Lung microvascular endothelial cell (primary cell): ENCODE measurements at places on chromosomes 12 and 14.

GRCh38 chr14:65471038-65471878, 58.7 kb downstream of the FUT8 start:
- no peak for DNase-seq

DNA sequence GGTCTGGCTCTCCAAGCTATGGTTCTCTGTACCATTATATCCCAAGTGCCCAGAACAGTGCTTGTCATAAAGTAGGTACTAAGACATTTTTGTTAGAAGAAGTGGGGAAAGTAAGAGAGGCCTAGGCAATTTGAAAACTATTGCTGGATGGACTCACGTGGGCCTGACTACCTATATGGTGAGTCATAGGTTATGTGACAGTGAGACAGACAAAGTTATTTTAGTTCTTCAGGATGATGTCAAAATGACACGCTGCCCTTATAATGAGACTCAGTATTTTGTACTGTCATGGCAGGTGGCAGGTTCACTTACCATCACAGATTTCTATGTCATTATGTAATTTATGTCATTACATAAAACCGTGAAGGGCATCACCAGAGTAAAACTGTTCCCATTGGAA, 53.1 kb downstream of the PARP11 start:
- peak; percentile 43 for DNase-seq

- DNase-seq: peak; percentile 12
Measured at GRCh38 chr12:25817166-25817565, 141.3 kb upstream of the RASSF8 start.

- DNase-seq: peak; percentile 17
Measured at GRCh38 chr12:107748472-107748871, 12.5 kb downstream of the PRDM4 start.

GRCh38 chr14:31006703-31007102, 18.7 kb upstream of the AP4S1 start:
- DNase-seq: no peak

DNA sequence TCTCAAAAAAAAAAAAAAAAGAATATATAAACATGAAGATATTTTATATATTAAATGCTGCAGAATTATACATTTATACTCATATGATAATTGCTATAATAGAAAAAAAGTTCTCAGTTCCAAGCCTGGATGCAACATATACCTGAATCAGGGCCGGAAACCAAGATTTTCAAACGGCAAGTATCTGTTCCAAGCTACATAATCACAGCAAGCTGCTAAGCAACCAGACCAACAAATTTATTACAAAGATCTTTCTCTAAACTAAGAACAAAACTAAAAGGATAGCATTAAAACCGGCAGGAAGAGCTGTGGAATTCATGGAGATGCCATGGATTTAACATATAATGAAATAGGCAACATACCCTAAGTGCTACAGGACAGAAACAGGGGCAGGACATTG, 7.1 kb downstream of the RACGAP1 start:
- no peak for DNase-seq

GRCh38 chr12:10491766-10492165, 13.9 kb upstream of the EIF2S3B start:
- DNase-seq: no peak

GRCh38 chr12:83893101-83893500, 1019.5 kb downstream of the SLC6A15 start:
- no peak for DNase-seq

- DNase-seq: peak; percentile 47
Measured at GRCh38 chr14:100842799-100843198, 16.9 kb downstream of the MEG3 start.

- no peak for DNase-seq
Measured at GRCh38 chr12:70812136-70812535, 108.4 kb downstream of the PTPRR start.

GRCh38 chr14:69049675-69050074, 70.6 kb upstream of the ACTN1 start:
- DNase-seq: peak; percentile 88

DNA sequence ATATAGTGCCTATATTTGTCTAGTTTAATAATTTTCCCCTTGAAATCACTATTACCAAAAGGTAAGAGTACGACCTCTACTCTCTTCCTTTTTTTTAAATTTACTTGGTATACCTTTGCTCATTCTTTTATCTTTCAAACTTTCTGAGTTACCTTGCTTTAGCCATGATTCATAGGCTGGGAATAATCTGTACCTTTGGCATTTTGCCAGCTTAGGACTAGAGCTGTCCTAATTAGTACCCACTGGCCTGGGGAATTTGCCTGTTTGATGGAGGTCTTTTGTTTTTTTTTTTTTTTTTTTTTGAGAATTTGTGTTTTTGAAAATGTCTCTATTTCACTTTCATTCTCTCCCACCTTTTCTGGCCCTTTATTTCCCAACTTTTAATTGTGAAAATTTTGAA, 8.7 kb upstream of the SLC4A8 start:
- DNase-seq: no peak
